ENCODE measurements at places on chromosomes 6 and 20.

- no peak for DNase-seq
These were observed 80.7 kb downstream of the ANKS1A start for GRCh38 chr6:34969662-34970265.

- DNase-seq: no peak
These were observed 7.4 kb downstream of the MAFB start for GRCh38 chr20:40681684-40682083.

GRCh38 chr6:129575378-129576118 is 134.4 kb downstream of the ARHGAP18 start:
- DNase-seq: no peak

GRCh38 chr6:154388803-154389202 is 32.2 kb upstream of the IPCEF1 start:
- no peak for DNase-seq

DNA sequence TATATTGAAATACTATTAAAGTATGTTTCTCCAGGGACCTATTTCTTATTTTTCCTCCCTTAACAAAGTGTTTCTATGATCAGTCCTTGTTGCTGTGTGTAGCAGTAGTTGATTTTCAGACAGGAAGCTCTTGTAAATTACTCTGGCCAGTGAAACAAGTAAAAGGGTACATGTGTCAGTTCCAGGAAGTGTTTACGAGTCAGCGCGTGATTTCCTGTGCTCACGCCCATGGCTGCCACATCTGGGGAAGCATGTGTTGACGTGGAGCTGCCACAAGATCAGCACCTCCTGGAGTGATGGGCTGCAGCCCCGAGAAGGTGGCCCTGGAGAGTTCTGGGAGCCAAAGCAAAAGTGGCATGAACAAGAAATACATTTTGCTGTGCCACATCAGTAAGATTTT is 38.6 kb upstream of the GGTLC1 start:
- DNase-seq: no peak

GRCh38 chr6:110646419-110646698 is 168.9 kb downstream of the CDK19 start:
- DNase-seq: no peak

DNA sequence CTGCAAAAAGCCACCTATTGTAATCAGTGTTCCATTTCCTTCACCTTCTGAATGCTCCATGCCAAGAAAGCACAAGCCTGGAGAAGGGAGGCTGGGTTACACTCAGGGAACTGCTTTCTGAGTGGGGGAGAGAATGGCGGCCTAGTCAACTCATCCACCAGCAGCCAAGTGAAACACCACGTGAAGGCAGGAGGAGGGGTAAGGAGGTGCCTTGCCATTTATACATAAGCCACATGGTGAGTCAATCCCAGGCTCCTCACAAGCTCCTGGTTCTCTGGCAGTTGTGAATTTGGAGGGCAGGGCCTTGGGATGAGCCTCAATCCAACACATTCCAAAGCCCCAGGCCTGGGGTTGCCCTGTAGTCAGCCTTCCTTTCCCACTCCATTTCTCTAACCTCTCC is 149.4 kb downstream of the CD24 start:
- no peak for DNase-seq

GRCh38 chr6:117449549-117450439 is 24.1 kb upstream of the ROS1 start:
- DNase-seq: no peak

DNA sequence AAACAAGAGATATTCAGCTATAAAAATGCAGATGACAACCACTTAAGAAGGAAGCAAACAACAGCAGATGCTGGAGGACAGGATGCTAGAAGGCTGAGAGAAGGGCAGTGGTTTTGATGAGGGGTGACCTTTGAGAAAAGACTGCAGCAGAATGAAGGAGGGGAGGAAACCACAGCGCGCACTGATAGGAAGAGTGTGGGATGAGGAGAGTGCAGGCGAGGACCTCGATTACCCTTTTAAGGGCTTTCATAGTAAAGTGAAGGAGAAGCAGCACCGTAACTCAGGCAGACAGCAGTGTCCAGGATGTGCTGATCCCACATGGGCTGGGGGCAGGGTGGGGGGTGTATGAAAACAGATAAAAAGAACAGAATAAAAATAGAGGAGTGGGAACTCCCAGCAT is 19.2 kb downstream of the ZBTB2 start:
- no peak for DNase-seq

- DNase-seq: no peak
These were observed 49.7 kb upstream of the IPCEF1 start for GRCh38 chr6:154406301-154406700.

DNA sequence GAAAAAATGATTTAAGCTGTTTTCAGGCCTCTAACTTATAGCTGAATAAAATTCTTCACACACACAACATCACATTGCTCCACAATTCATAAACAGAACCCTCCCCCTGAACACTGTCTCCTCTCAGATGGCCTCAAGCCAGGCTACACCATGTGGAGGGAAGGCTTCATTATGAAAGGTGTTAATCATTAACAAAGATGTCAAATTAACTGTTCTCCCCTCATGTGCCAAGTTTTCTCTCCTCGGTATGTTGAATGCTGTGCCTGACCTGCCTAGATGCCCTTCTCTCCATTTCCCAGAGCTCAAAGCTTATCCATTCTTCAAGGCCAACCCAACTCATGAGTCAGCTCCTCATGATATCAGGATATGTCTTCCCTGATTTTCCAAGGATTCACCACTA is 210.4 kb downstream of the GMDS start:
- DNase-seq: no peak

DNA sequence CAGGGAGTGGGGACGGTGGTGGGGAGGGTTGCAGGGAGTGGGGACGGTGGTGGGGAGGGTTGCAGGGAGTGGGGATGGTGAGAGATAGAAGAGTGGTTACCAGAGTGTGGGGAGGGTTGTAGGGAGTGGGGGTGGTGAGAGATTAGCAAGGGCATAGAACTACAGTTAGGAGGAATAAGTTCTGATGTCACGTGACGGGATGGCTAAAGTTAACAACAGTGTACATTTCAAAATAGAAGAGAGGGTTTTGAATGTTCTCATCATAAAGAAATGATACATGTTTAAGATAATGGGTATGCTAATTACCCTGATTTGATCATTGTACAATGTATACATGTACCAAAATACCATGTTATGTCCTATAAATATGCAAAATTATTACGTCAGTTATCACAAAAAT is 57.6 kb upstream of the FRMD1 start:
- DNase-seq: no peak

DNA sequence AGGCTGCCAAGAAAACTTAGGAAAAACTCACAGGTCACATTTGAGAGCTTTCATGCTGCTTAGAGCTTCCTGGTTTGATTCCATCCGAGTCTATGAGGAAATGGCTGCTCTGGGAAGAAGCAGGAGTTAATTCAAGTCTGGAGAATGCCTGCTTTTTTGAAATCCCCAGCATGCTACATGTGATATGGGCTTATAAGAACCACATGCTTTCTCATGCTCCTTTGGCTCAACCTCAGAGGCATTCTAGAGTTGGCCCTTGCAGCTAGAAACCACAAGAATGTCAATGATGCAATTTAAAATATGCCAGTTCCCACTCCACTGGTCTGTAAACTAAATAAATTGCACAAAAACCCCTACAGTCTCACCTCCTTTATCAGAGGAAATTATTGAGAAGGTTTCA is 142.9 kb upstream of the OLIG3 start:
- DNase-seq: no peak

DNA sequence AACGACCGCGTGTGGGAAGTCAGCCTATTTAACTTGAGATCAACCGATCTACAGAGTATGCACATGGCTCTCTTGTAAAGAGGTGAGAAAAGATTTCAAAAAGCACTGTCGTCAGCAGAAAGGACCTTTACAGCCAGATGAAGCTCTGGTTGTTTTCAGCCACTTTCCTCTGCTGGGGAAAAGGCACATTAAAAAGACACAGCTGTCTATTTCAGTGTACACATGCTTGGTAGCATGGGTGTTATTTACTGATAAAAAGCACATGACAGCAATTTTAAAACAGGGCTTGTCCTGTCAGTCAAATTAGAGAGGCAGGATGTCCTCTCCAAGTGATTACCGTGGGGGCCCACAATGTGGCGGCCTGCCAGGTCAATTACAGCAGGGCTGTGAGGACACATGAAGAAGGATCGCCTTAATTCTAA is 188.9 kb downstream of the PRKN start:
- DNase-seq: no peak

DNA sequence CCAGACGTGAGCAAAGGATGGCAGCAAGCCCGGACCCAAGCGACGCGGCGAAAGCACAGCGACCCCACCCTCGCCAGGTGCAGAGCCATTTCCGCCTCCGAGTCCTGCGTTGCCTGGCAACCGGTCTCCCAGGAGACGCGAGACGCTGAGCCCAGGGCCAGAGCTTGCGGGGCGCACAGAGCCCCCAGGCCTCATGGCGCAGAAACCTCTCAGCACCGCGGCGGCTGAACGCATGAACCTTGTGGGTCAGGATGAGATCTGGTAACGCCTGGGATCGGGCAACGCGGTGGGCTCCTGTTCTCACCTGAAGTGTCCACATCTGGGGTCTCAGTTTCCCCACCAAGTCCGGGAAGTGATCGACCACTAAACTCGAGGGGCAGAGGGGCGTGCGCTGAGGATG is 77.7 kb downstream of the ANKRD60 start:
- no peak for DNase-seq

DNA sequence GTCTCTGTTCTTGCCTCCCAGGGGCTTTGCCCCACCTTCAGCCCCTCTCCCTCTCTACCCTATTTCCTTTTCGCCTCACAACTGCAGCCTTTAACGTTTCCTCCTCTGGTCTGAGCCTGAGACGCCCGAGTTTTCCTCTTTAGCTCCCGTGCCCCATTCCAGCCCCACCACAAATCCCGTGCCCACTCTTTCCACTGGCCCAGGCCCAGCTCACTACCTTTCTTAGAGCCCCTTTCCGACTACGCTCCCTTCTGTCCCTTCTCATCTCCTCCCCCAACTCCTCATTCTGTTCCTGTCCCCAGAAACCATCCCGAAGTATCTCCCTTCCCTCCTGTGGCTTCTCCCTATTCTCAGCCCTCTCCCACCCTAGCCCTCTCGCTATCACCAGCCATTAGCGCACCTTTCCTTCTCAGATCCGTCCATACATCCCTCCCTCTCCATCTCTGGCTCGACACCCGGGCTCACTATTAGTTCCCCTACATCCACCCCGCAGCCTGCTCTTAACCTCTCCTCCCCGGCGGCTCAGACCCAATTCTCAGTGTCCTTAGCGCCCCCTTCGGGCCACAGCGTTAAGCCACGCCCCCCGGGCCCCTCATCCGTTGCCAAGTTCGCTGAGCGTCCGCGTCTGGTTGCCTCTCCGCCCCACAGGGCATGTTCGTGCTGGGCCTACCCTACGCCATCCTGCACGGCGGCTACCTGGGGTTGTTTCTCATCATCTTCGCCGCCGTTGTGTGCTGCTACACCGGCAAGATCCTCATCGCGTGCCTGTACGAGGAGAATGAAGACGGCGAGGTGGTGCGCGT is 2.7 kb downstream of the SLC32A1 start:
- no peak for DNase-seq

GRCh38 chr20:60869625-60870024 is 382.4 kb upstream of the CDH4 start:
- DNase-seq: no peak

- DNase-seq: peak; percentile 48
These were observed 12.2 kb downstream of the MYLK4 start for GRCh38 chr6:2738373-2738979.

DNA sequence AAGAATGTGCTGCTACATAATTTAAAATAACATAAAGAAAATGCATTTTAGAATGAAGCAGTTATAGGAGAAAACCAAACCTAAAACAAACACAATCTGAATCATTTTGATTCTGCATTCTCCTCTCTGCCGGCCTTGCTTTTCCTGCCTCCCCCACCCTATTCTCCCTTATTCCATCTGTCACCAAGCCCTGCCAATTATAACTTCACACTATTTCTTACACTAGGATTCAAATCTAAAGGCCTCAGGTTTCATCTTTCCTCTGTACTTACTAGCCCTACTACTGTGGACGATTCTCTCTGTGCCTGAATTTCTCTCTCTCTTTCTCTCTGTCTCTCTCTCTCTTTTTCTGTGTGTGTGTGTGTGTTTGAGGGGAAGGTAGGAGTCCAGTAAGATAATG is 18.7 kb upstream of the PRIM2 start:
- DNase-seq: no peak

GRCh38 chr20:24309596-24309995 is 159.8 kb upstream of the SYNDIG1 start:
- DNase-seq: no peak

DNA sequence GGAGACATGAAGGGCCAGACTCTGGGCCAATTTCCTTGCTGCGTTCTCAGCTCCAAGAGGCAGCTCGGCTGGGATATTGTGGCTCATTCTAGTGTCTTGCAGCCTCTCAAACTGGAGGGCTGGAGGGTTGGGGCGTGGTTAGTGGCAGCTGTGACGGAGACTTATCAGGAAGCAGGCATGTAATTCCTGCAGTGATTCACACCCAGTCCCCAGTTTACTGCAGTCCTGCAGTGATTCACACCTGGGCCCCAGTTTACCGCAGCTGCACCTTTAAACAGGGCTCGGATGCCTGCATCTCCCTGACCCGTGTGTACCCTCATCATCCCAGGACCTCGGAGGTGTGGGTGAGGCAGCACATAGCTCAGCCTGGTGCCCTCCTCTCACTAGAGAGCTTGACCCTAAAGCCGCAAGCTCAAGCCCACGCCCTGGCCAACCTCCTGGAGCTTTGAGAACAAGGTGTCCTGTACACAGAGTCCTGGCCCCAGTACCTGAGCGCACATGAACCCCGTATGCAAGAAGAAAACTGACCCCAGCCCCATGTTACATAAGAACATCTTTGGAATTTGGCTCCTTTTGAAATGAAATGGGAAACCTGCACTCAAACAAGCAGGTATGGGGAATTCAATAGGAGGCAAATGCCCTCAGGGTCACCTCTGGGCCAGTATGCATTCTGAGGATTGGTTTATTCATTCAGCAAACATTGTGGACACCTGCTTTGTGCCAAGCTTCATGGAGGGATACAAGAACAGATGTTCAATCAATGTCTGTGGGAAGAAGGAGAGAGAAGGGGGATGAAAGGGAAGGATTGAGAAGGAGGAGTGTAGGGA is 55.3 kb upstream of the FAM83D start:
- DNase-seq: no peak
